ENCODE measurements at places on chromosomes 4 and X. TPM values are rescaled to one million over a fixed set of nuclear protein-coding genes. Genes with fewer than 3 reads are reported as not detected.
A peak's percentile ranks its signal among the peaks of the same experiment; 100 is the strongest.

TCEAL7 gene
- total RNA-seq: 2.7 TPM

FAM114A1 gene
- 9.9 TPM for total RNA-seq

NDNF gene
- 0.17 TPM for total RNA-seq

S100G gene
- total RNA-seq: not detected

DNA sequence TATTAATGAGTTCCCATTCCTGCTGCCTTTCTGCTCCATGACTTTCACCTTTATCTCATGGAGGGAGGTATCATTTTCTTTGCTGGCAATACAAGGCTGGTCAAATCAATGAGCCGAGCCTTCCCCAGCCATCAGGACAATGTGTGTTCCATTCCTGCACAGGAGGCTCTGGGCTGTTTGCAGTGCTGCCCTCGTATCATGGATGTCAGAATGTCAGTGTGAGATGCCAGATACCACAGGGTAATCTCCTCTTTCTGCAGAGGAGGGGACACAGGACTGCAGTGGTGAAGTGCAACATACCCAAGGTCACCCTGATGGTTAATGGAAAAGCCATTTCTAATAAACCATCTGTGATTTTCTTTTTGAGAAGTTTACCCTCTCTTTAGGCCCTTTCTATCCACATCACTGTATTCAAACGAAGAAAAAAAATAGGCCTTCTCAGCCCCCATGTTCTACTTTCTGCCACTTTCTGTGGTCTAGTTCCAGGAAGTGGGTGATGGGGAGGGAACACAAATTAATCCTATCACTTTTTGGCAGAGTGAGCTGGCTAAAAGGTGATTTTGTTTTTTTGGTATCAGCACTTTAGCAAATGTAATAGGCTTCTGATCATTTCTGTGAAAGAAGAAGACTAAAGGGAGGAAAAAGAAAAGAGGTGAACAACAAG, 490.2 kb upstream of the BOD1L1 start:
- no peak for DNase-seq

DNA sequence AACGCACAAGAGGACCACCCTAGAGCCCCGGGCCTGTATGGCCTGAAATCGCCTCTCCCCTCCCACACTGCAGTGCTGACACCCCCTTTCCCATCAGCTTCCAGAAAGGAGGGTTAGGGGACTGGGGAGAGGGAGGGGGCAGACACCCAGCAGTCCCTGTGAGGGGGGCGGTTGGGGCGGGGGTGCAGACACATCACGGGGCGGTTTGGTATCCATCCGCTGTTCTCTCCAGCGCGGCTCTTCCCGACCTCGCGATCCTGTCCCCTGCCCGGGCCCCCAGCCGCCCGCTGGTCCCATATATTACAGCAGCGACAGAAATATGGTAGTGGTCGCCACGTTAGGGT, 404 bp upstream of the GPRASP2 start:
- DNase-seq: no peak

- DNase-seq: peak; percentile 18
Measured at GRCh38 chr4:8325291-8325973, 55.9 kb downstream of the HTRA3 start.

DNA sequence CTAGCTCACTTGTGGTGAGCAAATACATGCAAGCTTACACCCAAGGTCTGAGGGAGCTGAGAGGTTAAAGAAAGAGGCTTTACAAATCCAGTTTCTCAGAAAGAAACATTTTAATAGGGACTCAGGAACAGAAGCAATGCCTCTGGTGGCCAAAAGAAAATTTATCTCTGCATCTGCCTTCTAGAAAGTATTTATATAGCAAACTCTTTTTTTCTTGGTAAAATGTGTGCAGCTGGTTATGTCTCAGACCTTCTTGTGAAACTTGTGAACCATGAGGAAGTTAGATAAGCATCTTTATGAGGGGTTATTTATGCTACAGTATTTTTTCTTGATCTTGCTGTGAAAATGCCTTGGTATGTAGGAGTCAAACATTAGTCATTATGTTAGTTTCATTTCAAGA, 48.5 kb upstream of the CYSLTR1 start:
- no peak for DNase-seq

- DNase-seq: no peak
Measured at GRCh38 chr4:114400531-114400930, 198.1 kb upstream of the UGT8 start.

GRCh38 chrX:2384486-2384885, 116.3 kb downstream of the DHRSX start:
- no peak for DNase-seq

- no peak for DNase-seq
Measured at GRCh38 chrX:78946178-78946931, 1.2 kb downstream of the P2RY10 start.

- DNase-seq: no peak
Measured at GRCh38 chr4:70725633-70726032, 3.9 kb downstream of the RUFY3 start.

DNA sequence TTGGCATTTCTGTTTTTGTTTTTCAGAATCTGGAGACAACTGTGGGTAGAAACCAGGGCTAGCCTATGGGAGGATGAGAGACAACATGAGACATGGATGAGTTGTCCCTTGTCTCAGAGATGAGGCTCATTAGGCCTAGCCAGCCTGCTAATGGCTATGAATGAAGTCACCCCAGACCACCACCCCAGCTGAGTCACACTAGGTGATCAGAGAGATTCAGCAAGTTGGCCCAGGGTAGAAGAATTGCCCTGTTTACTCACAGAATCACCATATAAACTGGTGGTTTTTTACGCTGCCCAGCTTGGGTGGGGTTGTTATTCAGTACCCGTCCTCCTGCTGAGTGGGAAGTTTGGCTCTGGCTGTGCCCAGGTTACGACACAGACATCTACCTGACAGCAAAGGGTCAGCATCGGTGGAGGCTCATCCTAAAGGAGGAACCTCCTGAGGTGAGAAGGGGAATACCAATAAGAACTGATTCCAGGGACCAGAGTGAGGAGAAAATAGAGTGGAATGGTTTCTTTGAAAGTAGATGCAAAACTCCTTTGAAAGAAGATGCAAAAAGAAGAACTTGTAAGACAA, 17.2 kb upstream of the ARSJ start:
- no peak for DNase-seq

GRCh38 chr4:136637071-136637777, 895.1 kb downstream of the PCDH18 start:
- peak; percentile 53 for DNase-seq

DNA sequence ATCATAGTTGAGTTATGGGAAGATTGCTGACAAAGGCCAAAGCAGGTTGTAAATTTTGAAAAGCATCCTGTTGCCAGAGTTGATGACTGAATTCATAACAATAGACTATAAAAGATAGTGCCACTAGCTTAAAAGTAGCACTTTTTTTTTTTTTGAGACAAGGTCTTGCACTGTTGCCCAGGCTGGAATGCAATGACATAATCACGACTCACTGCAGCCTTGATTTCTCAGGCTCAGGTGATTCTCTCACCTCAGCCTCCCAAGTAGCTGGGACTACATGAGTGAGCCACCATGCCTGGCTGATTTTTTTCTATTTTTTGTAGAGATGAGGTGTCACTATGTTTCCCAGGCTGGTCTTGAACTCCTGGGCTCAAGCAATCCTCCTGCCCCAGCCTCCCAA, 122.7 kb downstream of the SPOCK3 start:
- no peak for DNase-seq

DNA sequence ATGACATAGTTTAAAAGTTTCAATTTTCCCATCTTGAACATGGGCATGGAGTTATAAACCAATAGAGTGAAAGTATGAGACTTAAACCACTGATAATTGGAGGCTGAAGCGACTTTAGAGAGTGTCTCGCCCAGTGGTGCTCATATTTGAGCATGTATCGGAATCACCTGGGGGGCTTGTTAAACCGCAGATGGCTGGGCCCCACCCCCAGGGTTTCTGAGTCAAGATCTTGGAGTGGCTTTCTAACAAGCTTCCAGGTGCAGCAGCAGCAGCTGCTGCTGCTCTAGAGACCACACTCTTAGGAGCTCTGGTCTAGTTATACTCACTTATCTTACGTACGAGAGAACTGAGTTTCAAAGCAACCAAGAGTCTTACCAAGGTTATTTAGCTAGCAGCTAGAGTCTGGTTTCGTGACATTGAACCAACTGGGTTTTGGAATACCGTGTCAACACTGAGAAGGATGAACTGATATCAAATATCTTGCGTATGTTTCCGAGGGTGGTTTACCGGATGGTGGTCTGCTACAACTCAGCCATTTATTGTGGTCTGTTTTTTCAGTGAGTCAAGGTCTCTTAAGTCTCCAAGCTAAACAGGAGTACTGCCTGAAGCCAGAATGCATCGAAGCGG, 5.9 kb downstream of the PHEX start:
- no peak for DNase-seq

DNA sequence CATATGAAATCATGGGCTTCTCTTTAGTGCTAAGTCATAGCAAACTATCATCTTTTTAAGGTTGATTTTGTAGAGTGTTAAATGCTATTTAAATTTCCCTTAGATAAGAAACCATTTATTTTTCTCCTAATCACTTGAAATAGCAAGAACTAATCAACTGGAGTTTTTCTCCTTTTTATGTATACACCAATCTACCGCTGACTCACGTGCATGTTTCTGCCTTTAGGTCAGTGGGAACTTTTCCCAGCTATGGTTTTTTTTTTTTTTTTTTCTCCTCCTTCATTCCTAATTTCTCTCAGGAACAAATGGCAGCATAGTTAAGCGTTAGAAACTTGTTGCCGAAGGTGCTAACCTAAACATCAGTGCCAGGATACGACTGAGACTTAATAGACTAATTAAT, 176.4 kb downstream of the BMPR1B start:
- DNase-seq: no peak

DNA sequence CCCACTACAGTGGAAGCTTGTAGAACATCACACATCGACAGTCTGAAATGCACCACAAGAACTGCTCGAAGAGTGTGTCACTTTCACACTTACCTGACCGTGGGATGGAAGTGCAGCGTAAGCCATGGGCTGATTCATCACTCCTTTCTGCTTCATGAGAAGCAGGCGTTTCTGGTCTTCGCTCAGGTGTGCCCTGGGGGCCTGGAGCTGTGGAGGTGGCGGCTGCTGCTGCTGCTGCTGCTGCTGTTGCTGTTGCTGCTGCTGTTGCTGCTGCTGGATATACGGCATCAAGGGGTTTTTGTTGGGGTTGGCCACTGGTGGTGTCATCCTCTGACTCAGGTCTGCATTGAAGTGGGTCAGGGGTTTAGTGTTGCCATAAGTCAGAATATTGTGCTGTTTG, 223.6 kb downstream of the MGST2 start:
- DNase-seq: no peak

- DNase-seq: no peak
Measured at GRCh38 chr4:106301393-106302061, 14.5 kb downstream of the TBCK start.

DNA sequence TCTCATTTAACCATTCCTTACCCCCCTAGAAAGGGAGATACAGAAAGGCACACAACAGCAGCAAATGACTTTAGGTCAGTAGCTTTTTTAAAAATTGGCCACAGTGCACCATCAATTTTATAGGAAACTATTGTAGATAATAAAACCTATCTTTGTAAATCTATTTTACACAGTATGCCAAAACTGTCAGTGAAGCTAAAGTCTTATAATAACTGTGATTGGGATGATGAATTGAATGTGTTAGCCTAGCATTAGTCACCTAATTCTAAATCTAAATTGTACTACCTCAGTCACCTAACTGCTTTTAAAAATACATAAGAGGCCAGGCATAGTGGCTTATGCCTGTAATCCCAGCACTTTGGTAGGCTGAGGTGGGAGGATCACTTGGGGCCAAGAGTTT, 44.2 kb downstream of the SH3RF1 start:
- DNase-seq: no peak

DNA sequence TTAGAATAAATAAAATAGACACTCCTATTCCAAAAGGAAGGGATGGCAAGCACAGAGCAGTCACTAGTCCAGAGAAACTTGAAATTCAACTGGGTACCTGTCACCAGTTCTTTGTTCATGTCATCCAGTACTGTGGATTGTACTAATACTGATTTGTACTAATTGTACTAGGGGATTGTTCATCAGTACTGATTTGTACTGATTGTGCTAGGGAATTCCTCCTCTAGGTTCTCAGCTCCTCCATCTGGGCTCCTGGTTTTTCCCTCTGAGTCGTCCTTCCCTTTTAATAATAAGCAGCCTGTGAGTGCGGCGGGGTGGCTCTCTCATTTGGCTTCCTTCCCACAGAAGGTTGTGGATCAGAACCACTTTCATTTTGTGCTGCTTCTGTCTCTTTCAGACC, 31.0 kb upstream of the SOD3 start:
- DNase-seq: no peak

DNA sequence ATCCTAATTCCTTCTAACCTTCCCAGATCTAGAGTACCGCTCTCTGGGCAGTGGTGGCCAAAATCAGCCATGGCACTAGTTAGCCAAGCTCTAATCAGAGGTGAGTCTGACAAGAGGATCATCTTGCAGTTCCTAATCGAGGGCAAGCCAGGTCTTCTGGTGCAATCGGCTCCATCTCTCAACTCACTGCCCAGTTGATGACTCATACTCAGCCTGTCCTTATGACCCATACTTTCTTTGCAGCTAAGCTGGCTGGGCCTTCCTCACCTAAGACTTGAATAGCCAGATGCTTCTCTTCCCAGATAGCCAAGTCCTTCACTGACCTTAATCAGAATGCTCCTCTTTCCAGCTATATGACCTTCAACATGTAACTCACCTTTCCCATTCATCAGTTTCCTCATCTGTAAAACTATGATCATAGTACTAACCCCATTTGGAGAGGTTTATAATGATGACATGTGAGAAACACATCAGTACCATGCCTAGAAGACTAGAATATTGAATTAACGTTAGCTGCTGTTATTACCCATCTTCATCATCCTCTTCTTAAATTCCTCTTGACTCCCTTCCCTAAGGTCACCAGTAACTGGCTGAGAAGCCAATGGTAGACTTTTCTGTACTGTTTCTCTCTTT, 57.1 kb downstream of the RELL1 start:
- no peak for DNase-seq

DNA sequence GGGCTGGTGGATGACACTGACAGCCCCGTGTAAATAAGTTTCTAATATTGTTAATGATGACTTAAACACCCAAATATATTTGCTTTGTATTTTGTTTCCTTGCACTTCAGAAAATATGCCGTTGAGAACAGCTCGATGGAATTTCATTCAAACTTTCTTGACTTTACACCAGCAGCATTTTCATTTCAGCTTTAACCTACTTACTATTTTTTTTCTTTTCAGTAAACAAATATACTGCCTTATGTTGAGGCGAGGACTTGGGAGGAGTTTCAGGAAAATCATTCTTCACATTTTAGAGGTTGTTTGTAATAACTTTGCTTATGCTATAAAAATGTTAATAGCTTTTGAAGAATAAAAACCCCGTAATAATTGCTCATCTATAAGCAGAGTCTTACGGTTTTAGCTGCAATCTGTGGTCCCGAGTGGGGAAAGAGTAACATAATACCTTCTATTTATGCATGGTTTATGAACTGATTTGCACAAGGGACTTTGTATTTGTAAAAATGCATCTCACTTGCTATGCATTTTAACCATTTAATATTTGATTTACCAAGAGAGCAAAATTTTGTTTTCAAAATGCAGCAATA, 14.1 kb upstream of the TENM3 start:
- DNase-seq: no peak
